ENCODE measurements at places on chromosomes 5 and 9.

- DNase-seq: no peak
These were observed 558 bp upstream of the SMAD5 start for GRCh38 chr5:136132087-136132486.

GRCh38 chr5:157549283-157549629 is 26.3 kb downstream of the ADAM19 start:
- DNase-seq: no peak

GRCh38 chr9:130396581-130396980 is 48.2 kb upstream of the ASS1 start:
- no peak for DNase-seq

DNA sequence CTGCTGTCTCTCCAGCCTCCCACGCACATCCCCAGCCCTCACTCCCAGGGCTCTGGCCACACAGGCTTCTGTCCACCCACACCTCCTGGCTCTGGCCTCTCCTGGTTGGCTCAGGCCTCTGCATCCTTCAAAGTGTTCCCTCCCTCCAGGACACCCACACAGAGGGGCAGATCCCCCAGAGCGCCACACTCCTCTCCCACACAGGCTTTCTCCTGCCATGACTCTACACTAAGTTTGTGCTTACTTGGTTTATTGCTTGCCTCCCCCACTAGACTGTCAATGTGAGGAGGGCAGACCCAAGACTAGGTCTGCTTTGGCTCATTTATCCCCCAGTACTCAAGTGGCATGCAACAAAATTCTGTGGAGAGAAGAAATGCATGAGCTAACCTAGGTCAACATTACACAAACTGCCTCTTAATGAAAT is 67.0 kb upstream of the SPOCK1 start:
- no peak for DNase-seq

- no peak for DNase-seq
These were observed 223.3 kb downstream of the MEF2C start for GRCh38 chr5:88659529-88660263.

DNA sequence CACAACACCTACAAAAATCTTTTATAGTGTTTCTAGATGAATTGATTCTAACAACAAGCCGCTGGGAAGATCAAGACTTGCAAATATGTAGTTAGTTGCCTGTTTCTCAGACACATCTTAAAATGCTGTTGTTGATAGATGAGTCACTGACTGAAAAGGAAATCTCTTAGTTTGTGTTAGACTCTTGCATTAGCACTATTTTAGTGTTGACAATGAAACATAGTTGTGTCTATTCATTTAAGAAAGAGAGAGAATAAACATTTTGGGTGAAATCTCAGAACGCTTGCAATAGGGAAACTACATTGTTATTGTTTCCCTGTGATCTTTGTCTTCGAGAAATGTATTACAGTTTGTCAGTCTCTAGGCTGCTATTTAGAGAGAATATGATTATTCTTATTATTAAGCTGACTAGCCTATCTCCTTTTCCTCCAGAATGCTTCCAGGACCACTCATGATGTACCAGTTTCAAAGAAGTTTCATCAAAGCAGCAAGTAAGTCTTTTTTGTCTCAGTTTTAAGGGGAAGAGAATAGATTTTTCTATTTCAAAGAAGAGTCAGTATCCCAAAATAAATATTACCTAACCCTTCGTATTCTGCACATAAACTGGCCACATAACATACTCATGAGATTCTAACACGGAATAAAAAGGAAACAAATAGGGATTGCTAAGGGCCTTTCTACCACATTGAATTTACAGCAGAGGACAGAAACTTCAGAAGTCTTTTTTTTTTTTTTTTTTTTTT is 285.6 kb downstream of the ARHGAP26 start:
- no peak for DNase-seq

DNA sequence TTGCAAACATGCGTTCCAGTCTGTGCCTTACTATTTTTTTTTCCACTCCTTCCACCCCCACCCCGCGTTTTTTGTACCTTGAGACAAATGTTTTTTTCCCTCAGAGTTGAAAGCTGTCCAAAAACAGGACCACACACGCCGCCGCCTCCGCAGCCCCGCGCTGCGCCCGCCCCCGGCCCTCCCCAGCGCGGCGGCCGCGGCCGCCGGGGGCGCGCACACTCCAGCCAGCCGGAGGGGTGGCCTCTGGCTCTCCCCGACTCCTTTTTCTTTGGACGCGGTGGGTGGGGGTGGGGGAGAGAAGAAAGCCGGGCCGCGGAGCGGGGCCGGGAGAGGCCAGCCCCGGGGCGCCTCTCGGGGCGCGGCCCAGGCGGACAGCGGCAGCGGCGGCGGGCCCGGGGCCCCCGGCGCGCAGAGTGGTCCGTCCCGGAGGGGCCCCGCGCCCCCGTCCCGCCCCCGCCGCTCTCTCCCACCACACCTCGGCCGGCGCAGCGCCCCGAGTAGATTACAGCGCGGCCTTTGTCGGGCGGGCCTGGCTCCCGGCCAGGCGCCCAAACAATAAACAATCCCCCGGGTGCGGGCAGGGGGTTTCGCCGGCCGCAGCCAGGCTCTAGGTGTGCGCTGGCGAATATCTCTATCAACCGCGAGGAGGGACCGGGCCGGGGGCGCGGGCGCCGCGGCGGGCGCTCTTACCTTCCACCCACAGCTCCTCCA is 10.9 kb downstream of the PTCH1 start:
- DNase-seq: no peak

GRCh38 chr9:135075234-135076142 is 12.0 kb upstream of the OLFM1 start:
- DNase-seq: no peak

GRCh38 chr9:127154390-127155191 is 32.2 kb upstream of the ANGPTL2 start:
- DNase-seq: no peak

DNA sequence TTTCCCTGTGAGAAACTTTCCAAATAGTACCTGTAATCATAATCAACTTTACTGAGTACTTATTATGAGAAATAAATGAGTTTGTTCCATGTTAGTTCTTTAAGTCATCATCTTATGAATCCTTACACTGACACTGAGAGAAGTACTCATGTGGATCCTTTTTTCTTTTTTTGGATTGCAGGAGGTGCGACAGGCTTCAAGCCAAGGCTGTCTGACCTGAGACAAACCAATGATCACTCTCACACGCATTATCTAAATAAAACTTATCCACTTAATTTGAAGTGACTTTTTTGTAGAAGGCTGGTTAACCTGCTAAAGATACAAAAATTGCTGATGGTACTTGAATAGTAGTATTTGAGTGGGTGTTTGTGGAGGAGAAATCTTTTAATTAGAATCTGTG is 39.5 kb downstream of the JAKMIP2 start:
- DNase-seq: no peak

- no peak for DNase-seq
These were observed 240.2 kb upstream of the NFIL3 start for GRCh38 chr9:91663858-91664257.

- DNase-seq: no peak
These were observed 238.1 kb downstream of the ELAVL2 start for GRCh38 chr9:23587903-23588302.

DNA sequence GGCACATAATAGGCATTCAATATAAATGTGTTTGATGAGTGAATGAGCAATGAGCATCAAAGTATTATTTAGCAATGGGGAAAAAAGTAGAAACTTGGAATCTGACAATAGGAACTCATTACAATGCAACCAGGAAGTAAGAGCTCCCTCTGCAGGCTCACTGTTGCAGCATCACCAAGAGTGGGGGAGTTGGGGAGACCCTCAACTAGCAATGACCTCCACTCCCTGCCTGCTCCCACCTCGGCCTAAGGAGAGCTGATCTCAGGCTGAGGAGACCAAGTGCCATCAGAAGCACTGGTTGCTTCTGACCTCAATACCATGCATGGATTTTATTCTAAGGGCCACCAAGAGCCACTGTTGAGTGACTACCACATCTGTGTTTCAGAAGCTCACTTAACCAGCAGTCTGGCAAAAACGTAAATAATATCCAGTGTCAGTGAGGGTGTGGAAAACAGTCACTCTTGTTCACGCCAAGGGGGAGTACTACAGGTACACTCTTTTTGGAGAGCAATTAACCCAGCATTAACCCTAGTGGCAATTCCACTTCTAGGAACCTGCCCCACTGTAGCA is 8.0 kb downstream of the VDAC1 start:
- DNase-seq: no peak

DNA sequence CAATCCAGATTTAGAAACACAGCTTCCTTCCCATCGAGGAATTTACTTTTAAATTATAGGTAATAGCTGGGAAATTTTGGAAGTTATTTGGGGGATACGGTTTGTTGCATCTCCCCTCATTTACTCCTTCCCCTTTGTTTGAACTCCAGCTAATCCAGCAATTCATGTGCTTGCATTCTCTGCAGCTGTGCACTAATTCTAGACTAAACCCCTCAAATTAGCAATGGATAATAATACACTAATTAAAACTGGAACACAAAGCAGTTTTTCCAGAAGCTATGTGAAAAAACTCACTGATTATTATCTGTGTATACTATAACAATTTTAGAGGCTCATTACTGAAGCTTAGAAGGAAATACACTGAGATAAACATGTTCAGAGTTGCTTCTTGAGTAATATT is 751.2 kb upstream of the ZNF608 start:
- no peak for DNase-seq

GRCh38 chr9:112917047-112917986 is 26.6 kb upstream of the SLC46A2 start:
- no peak for DNase-seq

Measured in NCI-H1417 treated with DMSO at 0.1 percent for 48 hours (cell line).